Activated naive CD4-positive, alpha-beta T cell treated with anti-CD3 and anti-CD28 coated beads, Interleukin-2, amount 10 ng/mL, durations not matched to agents 7 days and 5 days (primary cell): ENCODE measurements at places on chromosomes 3 and 15.

- no peaks in the 10 kb centered on the region for H3K4me1 ChIP-seq
- no peaks in the 10 kb centered on the region for H3K36me3 ChIP-seq
- DNase-seq, result no peak
- peaks cover 63% of the 10 kb centered on the region for H3K27me3 ChIP-seq
- no peak overlapping the region for H3K4me3 ChIP-seq
Observed at GRCh38 chr15:76172782-76173181, 113.0 kb downstream of the TMEM266 start.

- H3K4me1 ChIP-seq, result peaks cover 45% of the 10 kb centered on the region
- H3K27me3 ChIP-seq, result no peaks in the 10 kb centered on the region
- H3K36me3 ChIP-seq, result peaks cover 17% of the 10 kb centered on the region
- H3K27ac ChIP-seq, result no peak overlapping the region
- H3K4me3 ChIP-seq, result no peak overlapping the region
Observed at GRCh38 chr15:60795889-60796288, 316.9 kb upstream of the ICE2 start.

GRCh38 chr15:69107025-69107620 is 53.3 kb upstream of the GLCE start:
- H3K4me1 ChIP-seq, result peaks cover 9% of the 10 kb centered on the region
- no peak for DNase-seq
- H3K36me3 ChIP-seq, result no peaks in the 10 kb centered on the region
- H3K4me3 ChIP-seq, result no peak overlapping the region

DNA sequence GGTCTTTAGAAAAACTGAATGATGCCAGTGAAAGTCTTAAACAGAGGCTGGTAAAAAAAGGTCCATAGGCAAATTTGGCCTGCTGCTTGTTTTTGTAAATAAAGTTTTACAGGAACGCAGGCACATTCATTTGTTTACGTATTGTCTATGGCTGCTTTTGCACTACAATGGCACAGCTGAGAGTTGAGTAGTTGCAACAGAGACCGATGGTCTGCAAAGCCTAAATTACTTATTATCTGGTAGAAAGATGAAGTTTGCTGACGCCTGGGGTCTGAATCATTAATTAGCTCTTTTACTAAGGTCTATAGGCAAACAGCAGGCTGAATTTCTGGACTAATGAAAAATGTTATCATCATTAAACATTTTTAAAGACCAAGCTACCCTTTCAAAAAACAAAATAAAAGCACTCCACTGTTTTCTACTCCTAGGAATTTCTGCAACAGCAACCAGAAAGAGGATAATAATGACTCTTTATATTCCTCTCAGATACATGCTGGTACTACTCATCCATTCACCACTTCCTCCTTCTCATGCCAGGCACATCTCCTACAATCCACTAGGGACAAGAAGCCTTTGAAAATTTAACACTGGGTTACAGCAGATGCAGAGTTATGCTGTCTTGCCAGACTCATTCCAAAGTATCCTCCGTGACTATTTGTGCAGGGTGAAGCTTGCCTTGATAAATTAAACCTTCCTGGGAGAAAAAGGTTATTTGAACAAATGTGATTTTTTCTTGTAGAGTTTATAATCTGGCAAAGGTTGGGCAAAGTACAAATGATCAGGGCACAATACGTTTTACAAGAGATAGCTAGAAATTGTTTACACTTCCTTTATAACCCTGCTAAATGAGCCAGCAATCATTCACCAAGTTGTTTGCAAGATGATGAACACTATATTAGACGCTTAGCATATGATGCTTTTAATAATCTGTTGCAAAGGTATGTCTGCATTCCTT is 6.0 kb downstream of the GATM start:
- H3K27ac ChIP-seq, result no peak overlapping the region
- H3K4me1 ChIP-seq, result peaks cover 2% of the 10 kb centered on the region
- no peak for DNase-seq
- no peak overlapping the region for H3K4me3 ChIP-seq

DNA sequence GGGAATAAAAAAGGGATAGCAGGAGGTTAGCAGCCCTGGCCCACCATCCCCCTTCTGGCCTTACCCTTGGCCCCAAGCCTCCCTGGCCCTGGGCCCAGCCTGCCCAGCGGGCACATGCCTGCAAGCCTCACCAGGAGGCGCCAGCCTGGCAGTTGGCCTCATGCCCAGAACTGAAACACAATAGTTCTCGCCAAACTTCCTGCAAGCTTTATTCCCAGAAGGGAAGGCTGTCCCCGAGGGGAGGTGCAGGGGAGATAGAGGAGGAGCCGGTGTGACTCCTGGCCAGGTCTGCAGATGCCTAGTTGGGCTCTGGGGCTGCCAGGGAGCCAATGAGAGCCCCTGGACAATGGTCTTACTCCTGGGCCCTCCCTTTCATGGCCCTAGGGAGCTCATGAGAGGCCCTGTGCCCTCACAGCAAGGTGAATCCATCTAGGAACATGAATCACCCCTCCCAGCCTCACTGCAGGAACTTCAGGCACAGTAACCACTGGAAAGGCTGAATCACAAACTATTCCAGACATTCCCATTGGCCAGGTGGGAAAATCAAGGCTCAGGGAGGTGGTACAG is 4.0 kb downstream of the CCDC33 start:
- no peak for DNase-seq
- peaks cover 4% of the 10 kb centered on the region for H3K4me1 ChIP-seq
- peaks cover 54% of the 10 kb centered on the region for H3K27me3 ChIP-seq
- no peaks in the 10 kb centered on the region for H3K36me3 ChIP-seq

DNA sequence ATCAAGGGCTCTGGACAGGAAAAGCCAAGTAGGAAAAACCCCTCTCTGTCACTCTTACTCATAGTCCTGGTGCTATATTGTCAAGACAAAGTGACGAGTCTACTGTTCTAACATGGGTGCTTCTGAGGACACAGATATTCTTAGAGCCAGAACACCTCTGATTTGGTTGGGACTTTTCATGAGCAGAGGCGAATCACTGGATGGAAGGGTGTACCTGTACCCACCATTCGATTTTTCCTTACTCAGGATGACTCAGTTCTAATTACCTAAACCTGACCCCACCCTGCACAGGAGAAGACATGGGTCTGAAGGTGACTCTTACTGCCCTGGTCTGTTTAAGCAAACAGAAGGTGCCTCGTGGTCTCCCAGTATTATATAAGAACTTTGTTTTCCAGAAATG is 58.5 kb downstream of the ABCC5 start:
- no peak overlapping the region for H3K4me3 ChIP-seq
- H3K27ac ChIP-seq, result no peak overlapping the region
- peaks cover 5% of the 10 kb centered on the region for H3K36me3 ChIP-seq
- no peaks in the 10 kb centered on the region for H3K4me1 ChIP-seq

DNA sequence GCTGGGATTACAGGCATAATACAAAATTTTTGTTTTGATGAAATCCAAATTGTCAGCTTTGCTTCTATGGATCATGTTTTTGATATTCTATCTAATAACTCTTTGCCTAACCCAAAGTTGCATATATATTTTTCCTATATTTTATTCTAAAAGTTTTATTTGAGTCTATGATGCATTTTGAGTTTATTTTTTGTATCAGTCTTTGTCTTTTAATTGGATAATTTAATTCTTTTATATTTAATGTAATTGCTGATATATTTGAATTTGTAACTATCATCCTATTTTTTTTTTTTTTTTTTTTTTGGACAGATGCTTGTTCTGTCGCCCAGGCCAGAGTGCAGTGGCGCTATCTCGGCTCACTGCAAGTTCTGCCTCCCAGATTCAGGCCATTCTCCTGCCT is 19.7 kb upstream of the DENND4A start:
- peaks cover 9% of the 10 kb centered on the region for H3K36me3 ChIP-seq
- DNase-seq, result no peak
- peaks cover 14% of the 10 kb centered on the region for H3K4me1 ChIP-seq
- H3K4me3 ChIP-seq, result no peak overlapping the region
- no peaks in the 10 kb centered on the region for H3K27me3 ChIP-seq

DNA sequence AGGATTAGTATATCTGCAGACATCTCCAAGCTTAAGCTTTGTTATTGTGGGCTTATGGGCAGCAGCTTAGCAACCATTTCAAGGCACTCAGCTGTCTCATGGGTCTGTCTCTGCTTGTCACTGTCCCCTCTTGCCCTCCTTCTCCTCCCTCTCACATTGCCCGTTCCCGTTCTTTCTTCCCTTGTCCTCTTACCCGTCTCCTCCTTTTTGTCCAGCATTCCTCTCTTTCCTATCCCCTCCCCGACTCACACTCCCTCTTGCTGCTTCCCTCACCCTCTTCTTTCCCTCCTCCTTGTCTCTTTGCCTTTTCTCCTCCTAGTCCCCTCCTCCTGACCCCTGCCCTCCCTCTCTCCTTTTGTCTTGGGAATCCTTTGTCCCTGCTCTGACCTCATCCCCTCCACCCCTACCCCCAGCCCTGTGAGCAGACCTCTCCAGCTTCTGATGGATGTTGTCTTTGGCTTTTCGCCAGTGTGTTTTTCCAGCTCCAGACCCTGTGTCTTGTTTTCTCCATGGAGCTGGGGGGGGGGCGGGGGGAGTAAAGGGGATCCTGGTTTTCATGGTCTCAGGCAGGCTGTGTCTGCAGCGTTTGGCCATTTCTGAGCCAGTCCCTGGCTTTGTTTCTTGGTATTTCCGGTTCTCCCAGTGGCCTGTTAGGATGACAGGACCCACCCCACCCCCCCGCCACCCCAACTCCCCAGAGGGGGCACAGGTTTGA is 47.9 kb upstream of the TRAK1 start:
- H3K27me3 ChIP-seq, result no peaks in the 10 kb centered on the region
- H3K27ac ChIP-seq, result no peak overlapping the region
- no peak for DNase-seq
- H3K36me3 ChIP-seq, result peaks cover 3% of the 10 kb centered on the region

- H3K36me3 ChIP-seq, result no peaks in the 10 kb centered on the region
- DNase-seq, result no peak
- H3K27me3 ChIP-seq, result no peaks in the 10 kb centered on the region
- no peak overlapping the region for H3K27ac ChIP-seq
- no peak overlapping the region for H3K4me3 ChIP-seq
Observed at GRCh38 chr15:94856267-94856854, 625.0 kb downstream of the MCTP2 start.

- DNase-seq, result no peak
- H3K27me3 ChIP-seq, result peaks cover 4% of the 10 kb centered on the region
- no peak overlapping the region for H3K4me3 ChIP-seq
- no peaks in the 10 kb centered on the region for H3K4me1 ChIP-seq
Observed at GRCh38 chr3:195739561-195740111, 18.9 kb downstream of the MUC20 start.

DNA sequence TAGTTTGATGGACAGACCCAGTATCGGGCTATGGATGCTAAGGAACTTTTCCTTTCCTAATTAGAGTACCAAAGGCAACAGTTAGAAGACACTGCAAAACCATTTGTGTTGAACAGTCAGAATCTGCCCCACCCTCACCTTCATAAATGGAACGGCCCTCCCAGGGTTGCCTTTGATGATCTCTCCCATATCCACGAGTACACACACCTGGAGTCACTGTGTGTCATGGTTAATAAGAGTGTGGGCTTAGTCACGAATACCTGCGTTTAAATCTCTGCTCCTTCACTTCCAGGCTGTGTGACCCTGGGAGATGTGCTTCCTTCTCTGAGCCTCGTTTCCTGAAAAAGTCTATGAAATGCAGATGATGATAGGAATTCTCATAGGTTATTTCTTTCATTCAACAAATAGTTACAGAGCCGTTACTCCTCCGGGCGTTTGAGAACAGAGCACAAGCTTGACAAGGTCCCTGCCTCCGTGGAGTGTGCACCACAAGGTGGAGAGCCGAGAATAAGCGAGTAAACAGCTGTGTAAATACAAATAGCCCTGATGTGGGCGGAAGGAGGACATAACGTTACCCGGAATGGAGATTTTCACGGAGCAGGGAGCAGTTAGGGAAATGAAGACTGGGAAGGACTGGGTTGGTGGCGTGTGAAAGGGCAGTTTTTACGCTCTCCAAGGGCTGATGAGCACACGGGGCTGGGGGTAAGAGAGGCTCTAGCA is 6.7 kb downstream of the SLC51A start:
- DNase-seq, result no peak
- peaks cover 9% of the 10 kb centered on the region for H3K27me3 ChIP-seq
- H3K36me3 ChIP-seq, result no peaks in the 10 kb centered on the region

DNA sequence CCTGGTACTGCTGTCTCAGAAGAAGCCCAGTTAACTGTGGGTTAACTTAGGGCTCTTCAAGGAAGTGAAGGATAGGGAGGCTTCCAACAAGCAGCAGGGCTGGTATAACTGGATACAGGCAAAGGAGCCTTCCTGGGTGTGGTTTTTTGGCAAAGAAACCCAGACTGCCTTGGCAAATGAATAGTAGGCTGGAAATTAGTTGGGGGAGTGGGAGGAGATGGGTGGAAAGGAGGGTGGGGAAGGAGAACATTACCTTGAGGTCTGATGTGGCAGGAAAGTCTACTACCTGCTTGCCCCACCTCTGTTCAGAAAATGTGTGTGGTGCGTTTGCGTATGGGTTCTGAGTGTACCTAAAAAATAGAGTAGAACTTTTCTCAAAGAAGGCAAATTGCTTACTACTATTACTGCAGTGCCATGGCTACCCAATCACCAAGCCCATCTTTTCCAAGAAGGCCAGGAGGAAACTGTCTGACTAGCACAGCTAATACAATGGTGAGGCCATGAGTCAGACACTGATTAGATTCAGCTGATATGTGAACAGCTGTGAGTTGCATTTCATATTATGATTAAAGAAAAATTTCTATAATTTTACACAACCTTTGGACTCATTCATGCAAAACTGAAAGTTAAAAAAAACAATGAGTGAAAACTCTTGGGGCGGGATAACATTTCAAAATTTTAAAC is 55.2 kb downstream of the SPTSSB start:
- H3K4me1 ChIP-seq, result peaks cover 28% of the 10 kb centered on the region
- H3K27me3 ChIP-seq, result peaks cover 76% of the 10 kb centered on the region
- peaks cover under 1% of the 10 kb centered on the region for H3K36me3 ChIP-seq
- no peak for DNase-seq
- no peak overlapping the region for H3K27ac ChIP-seq
- H3K4me3 ChIP-seq, result no peak overlapping the region

- H3K4me1 ChIP-seq, result peaks cover 14% of the 10 kb centered on the region
- no peak overlapping the region for H3K27ac ChIP-seq
- H3K36me3 ChIP-seq, result peaks cover 31% of the 10 kb centered on the region
- H3K27me3 ChIP-seq, result no peaks in the 10 kb centered on the region
- no peak for DNase-seq
Observed at GRCh38 chr15:90425726-90426346, 37.8 kb downstream of the IQGAP1 start.

GRCh38 chr3:5731100-5731499 is 543.6 kb downstream of the EDEM1 start:
- no peaks in the 10 kb centered on the region for H3K36me3 ChIP-seq
- DNase-seq, result no peak
- H3K27me3 ChIP-seq, result no peaks in the 10 kb centered on the region
- H3K4me1 ChIP-seq, result no peaks in the 10 kb centered on the region

DNA sequence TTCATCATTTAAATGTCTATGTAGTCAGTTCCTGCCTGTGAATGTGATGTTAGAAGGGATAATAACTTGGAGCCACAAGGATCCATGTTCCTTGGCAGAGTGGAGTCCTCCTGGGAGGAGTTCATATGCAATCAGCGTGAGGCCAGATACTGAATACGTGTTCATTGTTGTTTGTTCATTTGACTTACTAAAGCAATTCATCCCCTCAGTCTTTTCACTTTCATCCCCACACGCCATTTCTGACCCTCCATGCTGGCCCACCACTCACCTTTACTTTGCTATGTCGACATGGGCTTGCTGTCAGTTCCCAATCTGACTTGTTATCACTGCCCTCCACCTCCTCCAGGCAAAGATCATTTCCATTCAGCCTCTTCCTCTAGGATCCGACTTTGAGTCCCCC is 91.8 kb downstream of the SSR3 start:
- no peak for DNase-seq
- H3K36me3 ChIP-seq, result no peaks in the 10 kb centered on the region
- H3K4me3 ChIP-seq, result no peak overlapping the region
- H3K27ac ChIP-seq, result no peak overlapping the region
- H3K4me1 ChIP-seq, result no peaks in the 10 kb centered on the region
